ENCODE measurements at places on chromosomes 3 and 15.
A peak's percentile ranks its signal among the peaks of the same experiment; 100 is the strongest.

DNA sequence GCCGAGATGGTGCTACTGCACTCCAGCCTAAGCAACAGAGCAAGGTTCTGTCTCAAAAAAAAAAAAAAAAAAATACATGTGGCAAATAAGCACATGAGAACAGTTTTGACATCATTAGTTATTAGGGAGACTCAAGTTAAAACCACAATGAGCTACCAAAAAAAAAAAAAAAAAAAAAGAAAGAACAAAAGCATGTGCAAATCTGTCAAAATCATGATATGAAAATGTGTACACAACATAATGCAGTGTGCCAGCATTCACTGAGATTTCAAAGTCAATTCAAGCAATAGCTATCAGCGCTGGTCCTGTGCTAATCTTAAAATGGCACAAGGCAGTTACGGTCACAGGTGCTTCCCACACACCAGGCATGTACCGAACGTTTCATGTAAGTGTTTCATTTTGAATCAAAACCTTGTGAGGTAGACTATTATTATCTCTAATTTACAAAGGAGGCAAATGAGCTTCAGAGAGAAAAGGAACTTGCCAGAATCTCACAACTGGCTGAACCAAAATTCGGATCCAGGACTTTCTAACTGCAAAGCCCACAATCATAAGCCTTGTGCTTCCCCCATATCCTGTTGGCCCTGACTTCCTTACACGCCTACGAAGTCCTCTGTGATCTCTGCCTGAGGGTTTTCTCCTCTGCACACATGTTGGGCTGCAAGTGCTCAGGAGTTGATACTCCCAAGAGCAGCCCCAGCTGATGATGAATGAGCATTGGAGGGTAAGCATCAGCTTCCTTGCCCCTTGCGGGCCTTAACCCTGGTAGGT lies 200.1 kb upstream of the PROK2 start:
- no peak for DNase-seq

DNA sequence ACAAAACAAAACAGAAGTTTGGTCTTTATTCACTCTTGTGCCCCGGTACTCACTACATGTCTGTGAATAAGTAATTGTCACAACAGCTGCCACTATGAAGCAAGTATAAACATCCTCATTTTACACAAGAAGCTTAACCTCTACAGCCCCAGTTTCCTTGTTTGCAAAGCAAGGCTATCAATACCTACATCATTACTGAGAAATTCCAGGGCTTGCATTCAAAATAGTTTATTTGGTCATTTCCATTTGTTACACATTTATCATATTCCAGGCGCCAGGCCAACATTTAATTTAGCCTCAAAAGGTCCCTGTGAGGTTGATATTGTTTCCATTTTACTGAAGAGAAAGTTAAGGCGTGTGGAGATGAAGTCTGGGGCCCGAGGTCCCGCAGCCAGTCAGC lies 161.4 kb upstream of the LRTM1 start:
- DNase-seq, result peak; percentile 78

DNA sequence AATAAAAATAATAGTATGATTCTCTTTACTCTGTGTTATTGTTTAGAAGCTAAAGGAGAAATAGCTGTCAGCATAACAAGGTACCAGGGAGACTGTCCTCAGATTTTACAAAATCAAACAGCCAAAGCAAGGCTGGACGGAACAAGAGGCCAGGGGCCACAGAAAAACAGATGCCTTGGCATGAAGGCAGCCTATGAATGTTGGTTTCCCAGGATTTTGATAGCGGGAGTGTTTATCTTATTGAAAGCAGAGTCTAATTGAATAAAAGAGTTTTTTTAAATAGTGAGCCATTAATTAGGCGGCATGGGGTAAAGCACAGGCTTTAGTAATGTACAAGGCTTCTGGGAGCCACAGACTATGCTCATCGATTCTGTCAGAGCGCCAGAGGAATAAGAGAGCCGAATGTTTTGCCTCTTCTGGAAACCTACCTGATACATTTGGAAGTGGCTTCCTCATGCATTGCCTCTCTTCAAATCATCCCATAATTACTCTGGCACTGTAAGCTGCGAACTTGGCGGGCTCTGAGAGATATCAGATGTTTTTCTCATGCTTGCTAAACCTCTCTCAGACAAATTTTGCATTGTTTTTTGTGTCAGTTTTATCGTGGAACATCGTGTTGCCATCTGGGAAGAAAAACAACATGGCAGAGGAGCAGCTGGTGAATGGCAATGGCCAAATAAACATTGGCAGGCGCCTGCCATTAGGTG lies 30.4 kb upstream of the TMCO5A start:
- DNase-seq, result no peak

GRCh38 chr3:27752926-27753325 lies 30.8 kb upstream of the EOMES start:
- no peak for DNase-seq

- no peak for DNase-seq
Observed at GRCh38 chr3:51712963-51713362, 6.1 kb downstream of the GRM2 start.

- peak; percentile 27 for DNase-seq
Observed at GRCh38 chr3:132317229-132317948, at the start of gene ACP3. Gene ACP3, plus strand, starts transcription at chr3:132317407. Its CDS starts 50 bp downstream, at chr3:132317457.

GRCh38 chr3:133887803-133888703 lies 7.6 kb downstream of the RAB6B start:
- DNase-seq, result no peak

DNA sequence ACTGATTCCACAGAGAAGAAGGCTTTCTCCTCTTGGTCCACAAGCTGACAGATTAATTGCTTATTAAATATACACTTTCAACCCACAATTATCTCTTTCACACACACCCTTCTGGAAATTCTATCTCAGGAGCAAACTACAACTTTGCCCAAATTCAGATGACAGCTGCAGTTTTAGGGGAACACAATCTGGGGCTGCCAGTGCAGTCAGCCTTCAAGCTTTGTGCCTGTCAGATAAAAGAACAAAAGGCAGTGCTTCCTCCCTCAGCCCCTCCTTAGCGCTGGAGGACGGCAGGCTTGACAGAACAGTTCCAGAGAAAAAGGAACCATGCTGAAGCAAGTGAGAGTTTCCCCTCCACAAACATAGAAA lies 99.6 kb downstream of the TMCC1 start:
- DNase-seq, result peak; percentile 45

DNA sequence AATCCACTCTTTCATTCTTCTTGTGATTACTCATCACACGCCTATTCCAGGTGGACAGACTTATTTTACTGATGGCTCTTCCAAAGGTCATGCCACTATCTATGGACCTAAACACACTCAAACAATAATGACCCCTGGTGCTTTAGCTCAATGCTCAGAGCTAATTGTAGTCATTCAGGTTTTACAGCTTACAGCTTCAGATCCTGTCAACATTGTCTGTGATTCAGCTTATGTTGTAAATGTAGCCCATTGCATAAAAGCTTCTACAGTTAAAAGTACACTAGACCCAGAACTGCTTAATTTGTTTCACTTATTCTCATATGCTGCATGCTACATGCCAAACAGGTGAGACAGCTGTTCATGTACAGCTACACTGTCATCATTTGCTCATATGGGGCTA lies 49.2 kb downstream of the LSM3 start:
- DNase-seq, result no peak

GRCh38 chr3:21433751-21434150 lies 317.3 kb downstream of the ZNF385D start:
- no peak for DNase-seq
